ENCODE measurements at places on chromosomes 5 and 9.
A peak's percentile ranks its signal among the peaks of the same experiment; 100 is the strongest.

GRCh38 chr9:35729700-35730485 lies 2.1 kb downstream of the TLN1 start:
- DNase-seq: no peak

DNA sequence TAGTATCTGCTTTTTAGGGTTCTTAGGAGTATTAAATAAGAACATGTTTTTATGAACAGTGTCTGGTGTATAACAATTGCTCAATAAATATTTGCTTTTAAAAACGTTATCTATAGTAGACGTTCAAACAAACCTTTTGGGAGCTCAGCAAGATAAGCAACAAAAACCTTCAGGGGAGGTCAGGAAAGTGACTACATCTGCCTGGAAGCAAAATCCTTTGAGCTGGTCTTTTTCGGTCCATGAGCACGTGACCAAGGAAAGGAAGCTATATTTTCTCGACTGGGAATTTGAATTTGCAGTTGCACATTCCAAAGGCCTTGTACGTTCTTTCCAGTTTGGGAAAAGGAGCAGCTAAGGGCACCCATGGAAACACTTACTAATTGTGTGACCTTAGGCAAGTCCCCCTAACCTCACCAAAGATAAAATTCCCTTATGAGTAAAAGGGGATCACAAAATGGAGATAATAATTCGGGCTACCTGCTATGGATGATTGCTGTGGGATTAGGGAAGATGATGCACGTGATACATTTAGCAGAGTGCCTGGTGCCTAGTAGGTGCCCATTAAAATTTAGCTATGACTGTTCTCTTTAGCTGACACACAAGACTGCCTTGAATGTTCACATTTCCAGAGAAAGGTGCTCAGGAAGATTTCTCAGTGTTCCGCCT lies 45.4 kb downstream of the PTTG1 start:
- no peak for DNase-seq

GRCh38 chr5:53381-54174 lies 38.4 kb upstream of the PLEKHG4B start:
- DNase-seq: peak; percentile 28

- no peak for DNase-seq
Observed at GRCh38 chr5:173926359-173926758, 38.2 kb downstream of the CPEB4 start.

DNA sequence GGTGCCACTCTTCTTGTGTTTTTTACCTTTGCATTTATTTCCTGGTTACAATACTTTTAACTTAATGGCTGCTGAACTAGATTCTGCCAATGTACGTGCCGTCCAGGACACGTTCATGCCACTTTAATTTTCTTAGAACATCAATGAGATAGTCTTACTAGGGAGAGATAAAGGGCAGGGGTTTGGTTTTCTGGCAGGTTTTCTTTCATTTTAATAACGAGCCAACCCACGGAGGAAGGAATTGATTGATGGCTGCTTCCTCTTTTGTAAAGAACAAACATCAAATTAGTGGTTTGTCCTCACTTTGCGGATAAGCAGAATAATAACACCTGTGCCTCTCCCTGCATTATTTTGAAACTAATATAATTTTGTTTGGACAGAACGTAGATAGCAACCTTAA lies 135.7 kb downstream of the DOCK8 start:
- DNase-seq: no peak

DNA sequence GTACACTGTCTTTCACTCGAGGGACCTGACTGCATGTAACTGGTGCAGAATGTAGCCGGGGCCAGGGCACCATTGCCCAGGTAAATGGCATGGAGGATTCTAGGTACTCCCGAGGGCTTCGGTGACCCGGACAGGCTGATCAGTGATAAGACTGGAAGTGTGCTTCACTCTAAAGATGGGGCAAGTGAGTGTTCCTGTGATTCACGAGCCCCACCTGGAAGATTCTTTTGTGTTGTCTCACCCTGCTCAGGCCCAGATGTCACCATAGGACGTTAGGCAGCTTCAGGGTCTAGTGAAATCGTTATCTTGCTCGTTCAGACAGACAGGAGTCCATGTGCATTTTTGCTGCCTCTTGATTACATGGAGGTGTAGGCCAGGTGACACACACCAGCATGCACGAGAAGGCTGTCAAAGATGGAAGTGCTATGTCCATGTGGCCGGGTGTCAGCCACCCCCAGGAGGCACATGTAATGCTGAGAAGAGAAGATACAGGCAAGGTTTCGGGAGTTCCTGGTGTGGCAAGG lies 73.9 kb downstream of the WNK2 start:
- DNase-seq: no peak

GRCh38 chr5:15772131-15772530 lies 272.2 kb downstream of the FBXL7 start:
- no peak for DNase-seq

- DNase-seq: peak; percentile 17
Observed at GRCh38 chr5:36691696-36692371, 85.4 kb downstream of the SLC1A3 start.

GRCh38 chr9:100595391-100596199 lies 17.7 kb downstream of the CAVIN4 start:
- DNase-seq: peak; percentile 45

DNA sequence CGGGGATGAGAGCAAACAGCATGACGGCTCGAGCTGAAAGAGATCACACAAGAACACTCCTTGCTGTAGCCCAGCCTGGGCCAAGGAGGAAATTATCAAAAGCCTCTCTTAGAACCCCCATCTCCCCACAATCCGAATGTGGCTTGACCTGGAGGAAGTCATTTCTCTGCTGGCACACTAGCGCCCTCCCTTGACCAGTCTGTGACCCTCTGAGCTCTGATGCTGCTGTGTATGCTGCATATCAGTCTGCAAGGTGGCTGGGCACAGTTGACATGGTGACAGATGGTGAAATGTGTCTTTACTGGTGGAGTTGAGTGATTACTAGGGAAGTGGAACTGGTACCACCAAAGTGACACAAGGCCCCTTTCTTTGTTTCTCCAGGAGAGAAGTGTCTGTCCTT lies 3.3 kb downstream of the SLC46A2 start:
- DNase-seq: no peak

GRCh38 chr9:127644943-127645342 lies 32.9 kb downstream of the STXBP1 start:
- DNase-seq: no peak

DNA sequence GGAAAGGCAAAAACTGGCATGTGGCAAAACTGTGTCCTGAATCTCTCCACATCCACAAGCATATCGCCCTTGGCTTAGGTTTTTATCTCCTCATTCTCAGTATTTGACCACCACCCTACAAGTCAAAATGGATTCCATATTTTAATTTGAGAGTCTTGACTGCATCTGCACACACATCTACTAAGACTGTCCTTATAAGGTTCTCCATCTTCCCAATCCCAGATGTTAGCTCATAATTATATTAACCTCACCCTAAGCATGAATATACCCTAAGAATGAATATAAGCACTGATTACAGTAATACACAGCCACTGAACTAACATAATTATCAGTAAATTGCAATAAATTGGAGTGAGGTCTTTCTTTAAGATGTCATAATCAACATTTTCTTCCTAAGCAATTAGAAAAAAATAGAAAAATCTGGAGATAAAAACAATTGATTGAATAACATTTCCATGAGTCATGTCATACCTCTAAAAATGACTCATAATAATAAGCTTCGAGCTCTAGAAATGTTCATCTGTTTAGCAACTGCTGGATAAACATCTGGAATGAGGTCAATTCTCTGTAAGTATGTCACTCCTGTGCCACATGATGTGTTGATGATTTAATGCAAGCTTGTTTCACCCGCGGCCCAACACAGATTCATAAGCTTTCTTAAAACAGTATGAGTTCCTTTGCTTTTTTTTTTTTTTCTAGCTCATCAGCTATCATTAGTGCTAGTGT lies 39.9 kb upstream of the PAM start:
- no peak for DNase-seq

DNA sequence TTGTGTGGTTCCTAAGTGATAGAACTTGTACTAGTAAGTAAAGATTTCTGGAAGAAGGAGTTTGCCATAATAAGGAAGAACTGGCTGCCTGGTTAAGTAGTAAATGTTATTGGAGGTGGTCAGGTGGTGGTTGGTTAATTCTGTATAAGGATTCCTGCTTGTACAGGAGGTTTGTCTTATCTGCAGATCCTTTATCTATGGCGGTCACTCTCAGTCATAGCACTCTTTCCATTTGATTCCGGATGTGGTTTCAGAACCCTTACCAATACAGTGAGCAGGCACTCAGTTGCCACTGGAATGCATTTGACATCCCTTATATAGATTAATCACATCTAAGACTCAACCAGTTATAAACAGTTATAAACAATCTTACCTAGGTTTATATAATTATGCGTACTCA lies 50.3 kb downstream of the RAD50 start:
- no peak for DNase-seq

GRCh38 chr9:85223506-85224125 lies 518.1 kb downstream of the AGTPBP1 start:
- no peak for DNase-seq

DNA sequence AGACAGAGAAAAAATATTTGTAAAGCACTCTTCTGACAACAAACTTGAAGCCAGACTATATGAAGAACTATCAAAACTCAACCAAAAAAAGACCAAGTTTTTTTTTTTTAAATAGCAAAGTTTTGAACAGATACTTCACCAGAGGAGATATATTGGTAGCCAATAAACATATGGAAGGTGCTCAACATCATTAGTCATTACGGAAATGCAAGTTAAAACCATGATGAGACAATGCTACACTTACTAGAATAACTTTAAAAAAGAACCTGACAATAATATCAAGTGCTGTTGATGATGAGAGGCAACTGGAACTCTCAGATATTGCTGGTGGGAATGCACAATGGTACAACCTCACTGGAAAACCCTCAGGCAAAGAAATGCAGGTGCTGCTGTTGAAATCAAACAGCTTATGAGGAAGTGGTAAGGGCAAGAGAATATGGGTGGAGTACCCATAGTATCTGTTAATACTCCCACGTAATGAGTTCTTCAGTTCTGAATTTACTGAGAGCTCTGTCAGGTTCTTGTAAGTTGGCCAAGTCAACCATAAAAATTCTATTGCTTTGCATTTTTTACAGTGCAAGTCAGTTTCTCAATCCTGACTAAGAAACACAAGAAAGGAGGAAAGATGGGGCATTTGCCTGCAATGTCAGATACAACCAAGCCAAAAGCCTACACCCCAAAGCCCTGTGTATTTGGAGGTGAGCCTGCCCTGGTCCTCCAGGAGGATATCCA lies 87.3 kb upstream of the GNAQ start:
- no peak for DNase-seq

GRCh38 chr9:105950448-105950847 lies 256.1 kb downstream of the TMEM38B start:
- DNase-seq: no peak

DNA sequence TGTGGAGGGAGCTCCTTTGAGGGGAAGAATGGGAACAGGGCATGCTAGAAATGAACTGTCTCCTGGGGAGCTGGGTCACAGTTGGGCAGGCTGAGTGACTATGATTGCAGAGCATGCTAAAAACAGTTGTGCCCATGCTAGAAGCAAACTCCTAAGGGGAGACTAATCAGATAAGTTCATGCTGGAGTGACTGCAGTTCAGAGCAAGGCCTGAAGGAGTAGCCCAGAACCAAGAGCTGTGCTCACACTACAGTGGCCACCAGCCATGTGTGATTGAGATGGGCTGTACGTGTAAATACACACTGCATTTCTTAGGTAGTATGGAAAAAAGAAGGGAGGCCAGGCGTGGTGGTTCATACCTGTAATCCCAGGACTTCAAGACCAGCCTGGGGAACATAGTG lies 10.3 kb upstream of the AK1 start:
- no peak for DNase-seq

- no peak for DNase-seq
Observed at GRCh38 chr9:123607479-123607878, 251.5 kb downstream of the CRB2 start.

DNA sequence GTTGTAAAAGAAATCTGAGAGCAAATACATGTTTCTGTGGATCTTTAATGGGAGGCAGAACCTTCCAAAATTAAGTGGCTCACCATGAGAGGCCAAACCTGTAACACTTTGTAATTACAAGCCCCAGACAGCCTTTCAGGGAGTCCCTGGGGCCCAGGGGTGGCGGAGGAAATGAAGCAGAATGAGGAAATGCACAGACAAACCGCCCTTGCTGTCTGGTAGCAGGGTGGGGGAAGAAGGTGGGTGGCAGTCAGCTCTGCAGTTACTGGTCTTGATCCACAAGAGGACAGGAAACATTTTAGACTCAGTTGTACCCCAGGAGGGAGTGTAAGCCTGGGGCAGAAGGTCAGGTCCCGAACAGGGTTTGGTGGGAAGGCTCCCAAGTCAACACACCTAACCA lies 6.5 kb downstream of the ARL14EPL start:
- no peak for DNase-seq

- no peak for DNase-seq
Observed at GRCh38 chr5:168477060-168477459, 9.2 kb upstream of the RARS1 start.

DNA sequence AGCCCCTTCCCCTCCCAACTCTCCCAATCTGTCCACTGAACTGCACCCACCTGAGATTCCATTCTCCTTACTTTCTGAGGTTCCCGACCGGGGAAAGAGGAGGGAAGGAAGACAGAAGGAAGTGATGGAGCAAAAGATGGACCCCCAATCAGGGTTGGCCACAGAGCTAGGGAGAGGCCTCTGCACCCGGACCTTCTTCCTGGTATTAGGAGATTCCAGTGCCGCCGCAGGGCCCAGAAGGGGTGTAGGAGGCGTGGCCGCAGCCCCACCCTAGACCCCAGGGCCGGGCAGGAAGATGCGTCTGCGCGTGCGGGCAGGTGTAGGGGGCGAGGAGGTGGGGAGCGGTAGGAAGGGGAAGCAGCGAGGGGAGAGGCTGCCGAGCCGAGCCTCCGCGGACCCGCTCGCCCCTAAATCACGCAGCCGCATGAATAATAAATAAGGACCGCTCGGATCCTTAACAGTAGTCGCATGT lies 104.2 kb upstream of the MVB12B start:
- no peak for DNase-seq

DNA sequence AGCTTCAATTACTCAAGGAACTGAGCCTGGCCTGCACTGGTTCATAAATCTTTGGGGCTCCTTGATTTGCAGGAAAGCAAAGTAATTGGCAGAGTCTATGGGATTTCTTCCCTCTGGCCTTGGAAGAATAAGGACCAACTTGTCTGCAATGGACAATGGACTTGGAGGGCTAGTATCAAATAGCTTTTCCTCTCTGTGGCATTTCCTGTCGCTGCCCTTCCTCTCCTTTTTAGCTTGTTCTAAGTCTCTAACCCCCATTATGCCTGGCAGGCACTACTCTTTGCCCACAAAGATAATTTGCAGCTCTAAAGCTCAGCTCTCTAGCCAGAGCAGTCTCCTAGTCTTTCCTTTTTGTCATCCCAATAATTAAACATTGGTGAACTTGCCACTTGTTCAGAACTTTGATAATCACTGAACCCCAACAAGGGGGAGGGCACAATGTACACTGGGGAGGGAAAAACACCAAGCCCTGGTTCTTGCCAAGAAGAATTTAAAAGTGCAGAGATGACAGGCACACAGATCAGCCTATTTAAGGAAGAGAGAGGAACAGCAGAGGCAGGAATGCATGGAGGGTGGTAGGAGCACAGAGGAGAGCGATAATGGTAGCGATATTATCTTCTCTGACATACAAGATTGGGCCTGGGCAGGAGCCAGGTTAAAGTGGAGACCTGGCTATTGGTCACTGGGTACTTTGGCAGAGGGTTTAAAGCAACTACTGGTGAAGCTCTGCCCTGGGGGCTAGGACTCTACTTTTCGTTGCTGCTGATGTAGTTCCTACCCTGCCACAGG lies 38.5 kb downstream of the FAM219A start:
- no peak for DNase-seq

GRCh38 chr9:127555840-127556820 lies 55.9 kb upstream of the STXBP1 start:
- DNase-seq: no peak

- no peak for DNase-seq
Observed at GRCh38 chr9:73810585-73811215, 659.0 kb downstream of the ANXA1 start.

GRCh38 chr5:122312591-122313406 lies 762 bp downstream of the SNCAIP start:
- peak; percentile 62 for DNase-seq
